AG09309 (cell line): ENCODE measurements at places on chromosomes 16 and 17.

GRCh38 chr17:16232391-16232790 lies 15.4 kb downstream of the PIGL start:
- no peak for DNase-seq

- no peak for DNase-seq
These were observed 226.5 kb upstream of the GSE1 start for GRCh38 chr16:85386467-85387170.

DNA sequence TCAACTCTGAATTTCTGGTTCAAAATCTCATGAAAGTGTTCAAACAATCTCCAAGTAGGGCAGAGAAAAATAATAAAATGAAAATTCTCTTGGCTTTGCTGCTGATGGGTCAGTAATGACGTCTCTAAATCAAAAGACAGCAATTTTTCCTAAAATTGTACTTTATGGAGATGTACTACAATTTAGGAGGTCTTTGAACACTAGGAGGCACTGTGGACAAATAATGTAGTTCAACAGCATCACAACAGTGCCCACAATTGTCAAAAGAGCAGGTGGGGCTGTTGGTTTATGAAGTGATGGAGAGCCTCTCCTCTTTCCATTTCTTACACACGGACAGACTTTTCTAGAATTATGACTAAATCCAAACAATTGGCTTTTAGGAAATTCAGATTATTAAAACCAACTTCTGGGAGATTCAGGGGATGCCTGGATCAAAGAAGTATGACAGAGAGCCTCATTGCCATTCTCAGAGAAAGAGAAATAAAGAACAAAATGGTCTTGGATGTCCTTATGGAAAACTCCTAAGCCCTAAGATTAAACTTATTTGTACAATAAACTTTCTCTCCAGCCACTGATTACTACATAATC lies 23.8 kb downstream of the EZH1 start:
- peak; percentile 29 for DNase-seq

GRCh38 chr17:32349503-32349853 lies 479 bp upstream of the ZNF207 start:
- DNase-seq = no peak

GRCh38 chr16:87724490-87725291 lies 41.1 kb downstream of the KLHDC4 start:
- no peak for DNase-seq

DNA sequence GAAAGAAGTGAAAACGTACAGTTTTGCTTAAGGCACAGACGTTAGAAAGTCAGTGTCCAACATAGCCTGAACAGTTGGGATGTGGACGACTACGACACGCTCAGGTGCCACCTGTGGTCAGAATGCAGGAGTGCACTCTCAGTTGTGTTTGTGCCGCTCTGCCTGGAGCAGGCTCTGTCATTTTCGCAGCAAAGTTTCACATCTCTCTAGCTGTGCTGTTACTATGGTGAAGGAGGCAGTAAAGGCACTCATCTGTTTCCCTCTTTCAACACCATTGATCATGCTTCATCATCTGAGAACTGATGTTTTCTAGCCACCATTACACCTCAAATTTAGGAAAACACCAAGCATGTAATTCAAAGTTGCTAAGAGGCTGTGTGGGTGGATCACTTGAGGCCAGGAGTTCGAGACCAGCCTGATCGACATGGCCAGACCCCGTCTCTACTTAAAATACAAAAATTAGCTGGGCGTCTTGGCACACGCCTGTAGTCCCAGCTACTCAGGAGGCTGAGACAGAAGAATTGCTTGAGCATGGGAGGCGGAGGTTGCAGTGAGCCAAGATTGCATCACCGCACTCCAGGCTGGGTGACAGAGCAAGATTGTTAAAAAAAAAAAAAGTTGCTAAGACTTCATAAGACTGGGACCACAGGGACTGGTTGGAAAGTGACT lies 44.9 kb upstream of the DNAJA2 start:
- DNase-seq = no peak

DNA sequence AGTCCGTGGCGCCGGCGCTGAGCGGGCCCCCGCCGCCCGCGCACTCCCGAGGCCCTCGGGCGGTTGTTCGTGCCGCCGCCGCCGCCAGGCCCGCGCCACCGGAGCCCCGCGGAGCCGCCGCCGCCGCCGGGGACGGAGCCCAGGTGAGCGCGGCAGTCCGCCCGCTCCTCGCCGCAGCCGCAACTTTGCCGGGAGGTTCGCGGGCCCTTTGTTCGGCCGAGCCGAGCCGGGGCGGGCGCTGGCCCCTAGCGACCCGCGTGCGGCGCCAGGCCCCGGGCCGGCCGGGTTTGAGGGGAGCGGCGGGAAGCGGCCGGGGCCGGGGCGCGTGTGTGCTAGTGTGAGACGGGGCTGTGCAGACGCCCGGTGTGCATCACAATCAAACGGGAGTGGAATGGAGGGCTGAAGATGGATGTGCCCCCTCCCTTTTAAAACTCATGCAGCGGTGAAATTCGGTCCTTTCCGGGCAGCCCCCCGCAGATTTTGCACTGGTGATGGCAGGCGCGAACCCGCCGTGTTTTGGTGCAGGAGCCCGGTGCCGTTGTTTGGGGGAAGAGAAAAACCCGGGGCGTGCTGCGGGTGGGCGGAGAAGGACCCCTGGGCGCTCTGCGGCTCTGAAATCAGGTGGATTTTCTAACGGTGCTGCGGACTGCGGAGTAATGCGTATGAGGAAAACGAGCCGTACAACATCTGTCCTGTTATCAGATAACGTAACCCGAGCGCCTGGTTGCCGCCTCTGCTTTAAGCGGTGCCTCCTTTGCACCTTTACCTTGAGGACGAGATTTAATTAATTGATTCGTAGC lies 823 bp downstream of the TNRC6C start:
- DNase-seq = no peak

DNA sequence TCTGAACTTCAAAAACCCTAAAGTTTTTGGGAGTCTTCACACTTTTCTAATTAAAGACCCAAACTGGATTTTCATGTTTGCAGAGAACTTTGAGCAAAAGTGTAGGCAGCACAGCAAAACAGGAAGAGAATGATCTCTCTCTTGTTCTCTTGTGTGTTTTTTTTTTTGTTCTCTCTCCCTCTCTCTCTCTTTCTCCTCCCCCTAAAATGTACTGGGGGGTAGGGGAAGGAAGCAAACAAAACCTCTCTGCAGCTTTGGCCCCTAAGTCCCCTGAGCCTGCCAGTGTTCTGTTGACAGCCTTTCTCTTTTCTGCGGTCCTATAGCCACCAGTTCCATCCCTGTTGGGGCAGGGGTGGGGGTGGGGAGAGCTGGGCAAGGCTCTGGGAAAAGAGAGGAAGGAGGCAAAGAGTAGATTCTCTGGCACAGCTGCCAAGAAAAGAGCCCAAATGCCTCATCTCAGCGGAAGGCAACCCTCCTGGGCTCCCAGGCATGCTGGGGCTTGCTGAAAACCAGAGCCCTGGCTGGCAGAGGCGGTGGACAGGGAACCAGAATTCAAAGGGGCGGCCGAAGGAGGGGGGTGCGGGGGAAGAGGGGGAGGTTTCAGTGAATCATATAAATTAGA lies 295.3 kb downstream of the SOX9 start:
- DNase-seq = no peak
